ENCODE measurements at places on chromosomes 7 and 10.
A peak's percentile ranks its signal among the peaks of the same experiment; 100 is the strongest.

DNA sequence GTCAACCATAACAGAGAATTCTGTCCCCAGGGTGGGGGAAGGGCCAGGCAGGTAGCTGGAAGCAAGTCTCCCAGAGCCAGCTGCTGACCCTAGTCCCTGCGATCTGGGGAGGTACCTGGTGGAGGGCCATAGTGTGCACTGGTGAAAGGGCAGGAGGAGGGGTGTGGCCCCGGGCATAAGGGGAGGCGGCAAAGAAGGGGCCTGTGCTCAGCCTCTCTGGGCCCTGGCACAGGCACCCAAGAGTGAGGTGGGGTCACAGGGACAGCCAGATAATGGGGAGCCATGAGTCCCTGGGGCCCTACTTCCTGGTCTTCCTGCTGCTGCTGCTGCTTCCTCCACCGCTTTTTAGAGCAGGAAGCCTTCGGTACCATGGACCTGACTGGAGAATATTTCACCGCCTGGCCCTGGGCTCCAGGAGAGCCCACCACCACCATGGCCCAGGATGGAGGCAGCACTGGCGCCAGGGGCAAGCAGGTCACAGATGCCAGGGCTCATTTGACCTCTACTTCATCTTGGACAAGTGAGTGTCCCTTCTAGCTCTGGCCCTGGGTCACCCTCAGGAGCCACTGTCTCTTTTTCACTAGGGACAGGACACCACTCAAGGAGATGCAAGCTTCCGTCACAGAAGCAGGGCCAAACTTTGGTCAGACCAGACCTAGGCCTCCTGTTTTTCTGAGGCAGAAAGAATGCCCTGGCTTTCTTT lies at the start of gene ANTXRL:
TSS of gene ANTXRL (plus strand) at position 7 of the 703 bp plus-strand sequence. CDS start at position 273, 266 bp downstream.
- DNase-seq = no peak

DNA sequence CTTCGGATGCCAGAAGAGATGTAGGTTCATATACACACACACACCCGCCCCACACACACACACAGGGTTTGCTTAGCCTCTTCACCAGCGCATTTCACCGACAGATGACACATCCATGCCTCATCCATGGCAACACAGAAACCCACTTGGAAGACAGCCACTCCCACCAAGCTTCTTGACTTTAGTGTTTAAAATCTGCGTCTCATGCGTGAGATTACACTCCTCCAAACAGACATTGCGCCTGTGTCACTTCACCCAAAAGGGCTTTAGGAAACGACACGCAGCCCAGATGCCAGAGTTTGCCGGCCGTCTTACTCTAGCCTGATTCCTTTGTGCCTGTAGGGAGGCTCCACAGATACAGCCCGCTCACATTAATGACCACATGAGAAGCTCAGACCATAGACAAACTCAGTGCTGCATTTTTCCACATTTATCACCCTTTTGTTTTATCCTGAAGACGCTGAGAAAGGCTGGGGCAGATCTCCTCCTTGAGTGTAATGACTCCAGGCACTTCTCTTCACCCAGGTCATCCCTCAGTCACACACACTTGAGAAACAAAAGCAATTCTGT lies 73.8 kb downstream of the DIP2C start:
- DNase-seq = no peak

DNA sequence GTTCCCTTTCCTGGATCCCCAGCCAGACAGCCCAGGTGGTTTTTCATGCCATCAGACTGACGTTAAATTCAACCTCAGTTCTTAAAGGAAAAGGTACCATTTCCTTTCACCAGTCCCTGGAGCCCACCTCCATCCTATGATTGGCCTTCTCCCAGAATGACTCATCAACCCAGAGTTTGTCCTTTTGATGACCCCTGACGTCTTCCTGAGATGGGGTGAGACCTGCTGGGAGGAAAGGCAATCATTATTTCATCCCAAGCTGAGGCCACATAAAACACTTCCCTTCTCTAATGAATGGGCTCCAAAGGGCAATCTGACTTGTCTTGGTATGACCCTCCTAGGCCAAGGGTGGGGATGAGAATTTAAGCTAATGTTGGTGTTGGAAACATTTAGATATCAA lies 750.7 kb downstream of the SUGCT start:
- no peak for DNase-seq

DNA sequence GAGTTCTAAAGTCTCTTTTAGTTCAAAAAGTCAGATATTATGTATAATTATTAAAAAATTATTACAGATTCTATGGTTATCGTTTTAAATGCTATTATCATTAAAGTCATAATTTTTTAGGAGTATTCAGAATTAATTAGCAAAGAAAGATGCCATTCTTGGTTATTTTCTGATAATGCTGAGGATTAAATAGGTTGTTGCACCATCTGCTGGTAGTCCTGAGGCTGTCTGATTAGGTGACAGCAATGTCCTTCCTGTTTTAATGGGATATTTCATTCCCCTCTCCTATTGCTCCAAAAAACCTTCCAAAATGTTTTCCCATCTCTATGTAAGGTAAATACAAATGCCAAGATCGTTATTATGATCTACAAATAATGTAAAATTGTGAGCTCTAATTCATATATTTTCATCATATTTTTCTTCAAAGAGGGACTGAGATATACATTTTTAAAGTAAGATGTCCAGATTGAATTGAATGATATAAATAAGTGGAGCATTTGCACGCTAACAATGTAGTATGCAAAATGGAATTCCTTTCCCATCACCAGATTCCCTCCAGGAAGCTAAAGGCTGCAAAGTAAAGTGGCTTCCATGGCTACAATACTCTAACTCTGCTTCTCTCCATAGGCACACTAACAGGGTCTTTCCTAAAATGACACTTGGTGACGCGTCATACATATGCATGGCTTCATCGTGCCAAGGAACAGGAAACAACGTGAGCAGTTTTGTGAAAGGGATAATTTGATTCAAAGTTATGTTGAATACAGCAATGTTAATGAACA lies 58.8 kb upstream of the AKR1E2 start:
- no peak for DNase-seq

DNA sequence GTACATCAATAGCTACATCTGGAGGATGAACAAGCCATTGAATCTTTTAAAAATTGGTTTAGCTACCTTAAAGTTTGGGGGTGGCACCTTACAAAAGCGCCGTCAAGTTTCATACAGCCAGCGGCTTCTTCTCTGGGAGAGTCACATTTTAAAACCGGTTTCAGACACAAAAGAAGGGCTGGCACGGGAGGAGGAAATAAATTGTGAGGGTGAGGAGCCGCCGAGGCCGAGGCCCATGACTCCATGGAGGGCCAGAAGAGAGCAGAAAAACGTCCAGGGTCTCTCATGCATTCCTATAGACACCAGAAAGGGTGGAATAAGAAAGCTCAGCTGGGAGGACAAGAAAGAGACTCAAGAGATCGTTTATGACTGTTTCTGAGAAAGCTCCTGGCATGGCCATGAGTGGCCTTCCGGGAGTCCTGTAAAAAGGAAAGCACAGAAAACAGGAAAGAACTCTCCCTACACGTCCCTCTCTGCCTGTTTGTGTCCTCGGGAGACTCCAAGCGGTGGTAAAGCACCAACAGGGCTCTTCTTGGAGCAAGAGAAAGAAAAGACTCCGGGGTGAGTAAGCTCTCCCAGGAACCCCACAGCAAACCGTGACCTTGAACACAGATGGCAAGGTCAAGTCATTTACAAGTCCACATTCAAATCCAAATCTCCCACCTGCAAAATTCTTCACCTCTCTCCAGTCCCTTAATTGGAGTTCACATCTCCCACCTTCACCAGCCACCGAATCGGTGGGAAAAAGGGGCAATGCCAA lies 1.8 kb downstream of the FRAT2 start:
- no peak for DNase-seq

GRCh38 chr7:2884161-2884560 lies 40.1 kb upstream of the GNA12 start:
- no peak for DNase-seq

DNA sequence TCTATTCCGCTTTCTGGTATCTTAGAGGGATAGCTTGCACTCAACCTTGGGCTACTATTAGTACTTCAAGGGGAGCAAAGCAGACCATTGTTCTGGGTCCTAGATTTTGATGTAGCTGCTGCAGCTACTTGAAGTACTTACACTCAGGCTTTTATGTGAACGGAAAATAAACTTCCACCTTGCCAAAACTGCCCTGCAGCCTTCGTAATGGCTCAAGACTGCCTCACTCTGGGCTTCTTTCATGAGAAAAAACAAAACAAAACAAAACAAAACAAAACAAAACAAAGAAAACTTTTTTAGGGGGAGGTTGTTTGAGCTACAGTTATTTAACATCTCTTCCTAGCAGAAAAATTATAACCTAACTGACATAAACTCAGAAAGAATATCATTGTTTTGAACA lies 19.4 kb upstream of the EPHB6 start:
- DNase-seq = no peak

DNA sequence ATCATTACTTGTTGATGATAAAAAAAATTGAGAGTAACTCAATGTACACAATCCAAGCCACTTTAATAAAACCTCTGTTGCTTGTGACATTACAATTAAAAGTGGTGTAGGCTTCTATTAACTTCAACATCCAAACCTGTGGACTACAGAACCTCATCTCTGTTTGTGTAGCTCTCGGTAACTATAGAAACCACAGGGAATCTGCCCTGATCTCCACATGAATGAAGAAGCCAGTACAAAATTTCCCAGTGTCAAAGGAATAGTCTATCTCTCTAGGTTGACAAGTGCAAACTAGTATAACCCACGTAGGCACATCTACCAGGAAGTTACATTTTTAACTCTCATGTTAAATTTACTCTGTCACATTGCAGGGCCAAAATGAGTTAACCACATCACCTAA lies 204.3 kb downstream of the CHCHD3 start:
- DNase-seq = no peak

DNA sequence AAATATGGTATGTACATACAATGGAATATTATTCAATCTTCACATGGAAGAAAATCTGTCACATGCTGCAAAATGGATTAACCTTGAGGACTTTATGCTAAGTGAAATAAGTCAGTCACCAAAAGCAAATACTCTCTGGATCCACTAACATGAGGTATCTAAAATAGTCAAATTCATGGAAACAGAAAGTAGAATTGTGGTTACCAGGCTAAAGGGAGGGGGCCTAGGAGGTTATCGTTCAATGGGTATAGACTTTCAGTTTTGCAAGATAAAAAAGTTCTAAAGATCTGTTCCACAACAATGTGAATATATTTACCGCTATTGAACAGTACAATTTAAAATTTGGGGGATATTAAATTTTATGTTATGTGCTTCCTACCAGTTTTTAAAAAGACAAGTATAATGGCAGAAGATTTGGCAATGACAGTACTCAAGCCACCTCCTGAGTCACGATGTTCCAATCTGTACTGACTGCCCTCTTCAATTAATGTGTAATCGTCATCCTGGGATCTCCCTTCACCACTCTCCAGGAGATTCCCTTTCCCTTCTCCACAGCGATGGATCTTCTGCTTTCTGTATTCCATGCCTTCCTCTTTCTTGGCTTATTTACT lies 32.3 kb upstream of the IL6 start:
- no peak for DNase-seq

- DNase-seq = no peak
These were observed 15.1 kb downstream of the ANTXRL start for GRCh38 chr10:46301721-46302479.

DNA sequence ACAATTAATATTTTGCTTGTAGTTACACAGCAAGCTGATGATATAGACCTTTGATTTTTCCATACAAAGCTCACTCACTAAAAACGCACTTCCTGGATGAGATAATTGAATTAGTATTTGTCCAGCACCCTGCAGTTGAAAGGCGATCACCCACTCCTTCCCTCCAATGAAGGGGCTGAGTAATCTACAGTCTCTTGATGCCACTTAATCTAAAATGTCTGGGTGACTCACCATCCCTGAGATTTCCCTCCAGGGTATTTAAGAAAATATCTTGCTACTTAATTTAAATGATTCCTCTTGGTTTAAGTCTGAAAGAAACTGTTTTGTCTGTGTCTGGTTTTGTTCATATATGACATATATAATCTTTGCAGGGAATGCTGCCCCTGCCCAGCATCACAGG lies 515.3 kb downstream of the GRID1 start:
- DNase-seq = no peak

DNA sequence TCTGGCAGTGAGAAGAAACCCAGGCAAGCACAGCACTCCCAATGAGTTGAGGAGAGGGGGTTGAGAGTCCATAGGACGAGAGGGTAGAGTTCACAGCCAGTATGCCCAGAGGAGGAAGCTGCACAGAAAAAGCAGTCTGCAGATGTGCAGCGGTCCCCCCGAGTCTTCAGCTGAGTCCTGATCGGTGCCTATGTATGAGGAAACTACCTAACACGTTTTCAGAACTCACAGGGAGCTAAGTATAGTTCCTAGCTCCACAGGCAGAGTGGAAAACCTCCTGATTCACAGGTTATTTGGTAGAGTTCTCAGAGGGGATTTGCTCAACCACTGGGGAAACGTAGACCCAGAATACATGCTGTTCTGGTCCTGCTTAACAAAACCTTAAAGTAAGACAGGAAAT lies 271.3 kb upstream of the CNTNAP2 start:
- DNase-seq = no peak

GRCh38 chr7:157415486-157415885 lies 78.7 kb downstream of the DNAJB6 start:
- no peak for DNase-seq

GRCh38 chr7:20906801-20907453 lies 120.2 kb upstream of the SP8 start:
- DNase-seq = no peak

DNA sequence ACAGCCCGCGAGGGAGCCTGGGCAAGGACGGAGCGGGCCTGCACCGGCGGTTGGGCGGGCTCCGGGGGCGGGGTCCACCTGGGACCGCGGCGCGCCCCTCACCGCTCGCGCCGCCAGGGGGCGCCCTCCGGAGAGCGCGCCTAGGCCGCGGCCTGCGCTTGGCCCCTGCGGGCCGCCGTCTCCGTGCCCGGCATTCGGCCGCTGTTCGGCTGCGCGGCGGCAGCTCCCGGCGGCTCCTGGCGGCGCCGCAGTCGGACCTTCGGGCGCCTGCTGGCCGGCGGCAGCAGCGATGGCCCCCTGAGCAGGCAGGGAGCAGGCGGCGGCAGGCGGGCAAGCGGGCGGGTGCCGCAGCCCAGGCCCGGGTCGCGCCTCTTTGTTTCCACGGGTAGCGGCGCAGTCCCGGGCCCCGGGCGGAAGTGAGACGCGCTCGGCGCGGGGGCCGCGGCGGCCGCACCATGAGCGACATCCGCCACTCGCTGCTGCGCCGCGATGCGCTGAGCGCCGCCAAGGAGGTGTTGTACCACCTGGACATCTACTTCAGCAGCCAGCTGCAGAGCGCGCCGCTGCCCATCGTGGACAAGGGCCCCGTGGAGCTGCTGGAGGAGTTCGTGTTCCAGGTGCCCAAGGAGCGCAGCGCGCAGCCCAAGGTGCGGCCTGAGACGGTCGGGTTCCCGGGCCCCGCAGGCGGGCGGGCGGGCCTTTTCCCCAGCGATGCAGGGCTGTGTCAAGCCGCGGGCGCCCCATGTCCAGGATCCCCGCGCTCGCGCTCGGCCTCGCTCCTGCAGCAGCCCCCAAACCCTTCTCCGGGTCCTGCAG lies at the start of gene INTS15:
TSS of gene INTS15 (plus strand) at position 193 of the 816 bp plus-strand sequence. CDS start at position 456, 263 bp downstream.
- DNase-seq = peak; percentile 70

Measured in stimulated activated CD4-positive, alpha-beta T cell treated with anti-CD3 and anti-CD28 coated beads, TNF-alpha, amount 100 ng/mL, for 1 hour (primary cell).